ENCODE measurements at places on chromosomes 6 and 20.
A peak's percentile ranks its signal among the peaks of the same experiment; 100 is the strongest.

GRCh38 chr6:26570027-26570809 lies 26.5 kb upstream of the ABT1 start:
- no peak for DNase-seq

DNA sequence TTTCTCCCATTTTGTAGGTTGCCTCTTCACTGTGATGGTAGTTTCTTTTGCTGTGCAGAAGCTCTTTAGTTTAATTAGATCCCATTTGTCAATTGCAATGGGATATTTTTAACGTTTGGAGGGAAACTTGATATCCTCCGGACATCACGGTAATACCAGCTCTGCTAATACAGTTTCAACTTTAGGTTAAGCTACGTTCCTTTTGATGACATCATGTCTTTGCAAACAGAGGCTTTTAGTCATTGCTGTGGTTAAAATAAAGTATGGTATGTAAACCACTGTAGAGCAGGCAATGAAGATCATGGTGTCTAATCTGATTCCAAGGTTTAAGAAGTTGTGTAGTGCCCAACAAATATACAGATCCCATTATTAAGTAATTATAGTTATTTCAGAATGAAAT lies 168.0 kb upstream of the CHD6 start:
- no peak for DNase-seq

DNA sequence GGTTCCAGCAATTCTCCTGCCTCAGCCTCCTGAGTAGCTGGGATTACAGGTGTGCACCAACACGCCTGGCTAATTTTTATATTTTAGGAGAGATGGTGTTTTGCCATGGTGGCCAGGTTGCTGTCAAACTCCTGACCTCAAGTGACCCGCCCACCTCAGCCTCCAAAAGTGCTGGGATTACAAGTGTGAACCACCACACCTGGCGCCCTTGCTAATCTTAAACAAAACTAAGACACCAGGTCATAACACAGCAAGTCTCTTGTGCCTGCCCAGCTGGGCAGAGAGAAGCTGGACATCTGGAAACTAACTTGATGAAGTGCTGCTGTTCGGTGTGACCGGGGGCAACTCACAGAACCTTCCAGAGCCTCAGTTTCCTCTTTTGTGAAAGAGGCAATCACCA lies 68.0 kb downstream of the PPP1R3G start:
- no peak for DNase-seq

DNA sequence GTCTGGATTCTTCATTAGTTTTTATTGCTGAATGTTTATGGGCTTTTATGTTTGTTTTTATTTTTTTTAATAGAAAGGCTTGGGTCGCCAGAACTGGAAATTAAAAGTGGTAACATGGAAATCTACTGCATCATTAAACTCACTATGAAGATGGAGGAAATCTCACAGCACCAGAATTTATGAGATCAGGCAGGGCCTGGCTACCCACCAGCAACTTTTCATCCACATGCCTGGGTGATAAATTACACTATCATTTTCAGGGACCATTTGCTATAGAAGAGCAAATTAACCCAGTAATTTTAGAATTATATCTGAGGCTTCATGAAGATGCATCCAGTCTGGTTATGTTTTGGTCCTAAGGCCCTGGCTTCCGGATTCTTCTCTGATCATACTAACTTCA lies 57.8 kb upstream of the PLCB4 start:
- DNase-seq = no peak

- DNase-seq = no peak
These were observed 188.6 kb downstream of the BMP2 start for GRCh38 chr20:6956056-6956455.

DNA sequence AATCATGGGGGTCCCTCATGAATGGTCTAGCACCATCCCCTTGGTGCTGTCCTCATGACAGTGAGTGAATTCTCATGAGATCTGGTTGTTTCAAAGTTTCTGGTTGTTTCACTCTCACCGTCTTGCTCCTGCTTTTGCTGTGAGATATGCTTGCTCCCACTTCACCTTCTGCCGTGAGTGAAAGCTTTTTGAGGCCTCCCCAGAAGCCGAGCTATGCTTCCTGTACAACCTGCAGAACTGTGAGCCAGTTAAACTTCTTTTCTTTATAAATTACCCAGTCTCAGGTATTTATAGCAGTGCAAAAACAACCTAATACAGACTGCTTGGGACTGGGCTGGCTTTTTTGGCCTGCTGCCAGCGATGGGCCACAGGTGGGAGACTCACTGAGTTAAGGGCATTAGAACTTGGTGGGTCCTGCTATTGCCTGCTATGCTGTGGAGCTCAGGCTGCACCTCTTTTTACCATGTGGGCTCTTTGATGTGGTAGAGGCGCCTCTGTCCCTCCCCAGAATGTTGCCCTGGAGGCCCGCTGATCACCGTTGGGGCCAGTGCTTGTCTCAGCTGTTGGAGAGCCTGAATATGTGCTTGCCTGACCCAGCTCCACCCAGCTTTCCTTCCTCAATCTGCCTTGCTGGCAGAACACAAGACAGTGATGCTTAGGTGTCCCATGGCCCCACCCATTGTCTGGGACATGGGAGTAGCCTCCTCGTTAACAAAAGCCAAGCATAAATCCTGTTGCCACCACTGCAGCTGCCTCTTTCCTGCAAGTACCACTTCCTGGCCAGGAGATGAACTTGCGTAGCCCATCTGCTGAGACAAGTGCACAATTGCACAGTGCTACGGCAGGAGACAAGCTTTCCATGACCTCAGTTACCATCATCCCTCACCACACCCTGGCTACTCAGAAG lies 47.1 kb downstream of the IGF2R start:
- no peak for DNase-seq

DNA sequence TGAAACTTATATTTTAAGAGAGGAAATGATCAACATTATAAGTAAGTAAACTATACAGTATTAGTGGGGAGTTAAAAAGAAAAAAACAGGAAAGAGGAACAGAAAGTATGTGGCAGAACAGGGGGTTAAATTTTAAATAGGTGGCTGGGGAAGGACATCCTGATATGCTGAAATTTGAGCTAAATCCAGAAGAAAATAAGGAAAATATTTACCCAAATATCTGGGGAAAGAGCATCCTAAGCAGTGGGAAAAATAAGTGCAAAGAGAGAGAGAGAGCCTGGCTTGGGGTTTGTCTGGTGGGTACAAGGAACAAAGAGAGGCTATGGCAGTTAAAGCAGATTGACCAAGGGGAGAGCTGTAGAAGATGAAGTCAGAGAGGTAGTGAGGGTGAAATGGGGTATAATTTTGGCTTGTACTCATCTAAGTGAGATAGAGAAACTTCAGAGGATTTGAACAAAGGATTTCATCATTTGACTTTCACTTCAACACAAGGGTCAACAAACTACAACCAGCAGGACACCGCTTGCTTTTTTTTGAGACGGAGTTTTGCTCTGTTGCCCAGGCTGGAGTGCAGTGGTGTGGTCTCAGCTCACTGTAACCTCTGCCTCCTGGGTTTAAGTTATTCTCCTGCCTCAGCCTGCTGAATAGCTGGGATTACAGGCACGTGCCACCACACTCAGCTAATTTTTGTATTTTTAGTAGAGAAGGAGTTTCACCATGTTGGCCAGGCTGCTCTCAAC lies 328.4 kb upstream of the CNR1 start:
- DNase-seq = no peak

GRCh38 chr6:29566856-29567255 lies 7.3 kb upstream of the UBD start:
- no peak for DNase-seq

DNA sequence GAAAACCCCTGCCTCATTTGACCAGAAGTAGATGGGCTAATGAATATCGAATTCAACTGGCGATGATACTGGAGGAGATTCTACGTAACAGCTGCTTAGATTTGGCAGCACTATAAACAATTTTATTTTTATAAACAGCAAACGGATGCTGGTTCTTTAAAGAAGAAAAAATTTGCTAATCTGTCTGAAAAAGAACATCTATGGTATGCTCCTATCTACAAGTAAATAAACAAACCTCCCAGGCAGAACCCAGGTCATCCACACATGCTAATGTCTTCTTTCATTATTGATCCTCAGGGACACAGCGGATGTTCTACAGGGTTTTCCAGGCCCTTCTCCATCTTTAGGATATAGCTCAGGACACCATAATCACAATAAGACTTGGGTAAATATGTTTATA lies 291.3 kb downstream of the ALDH8A1 start:
- DNase-seq = no peak

DNA sequence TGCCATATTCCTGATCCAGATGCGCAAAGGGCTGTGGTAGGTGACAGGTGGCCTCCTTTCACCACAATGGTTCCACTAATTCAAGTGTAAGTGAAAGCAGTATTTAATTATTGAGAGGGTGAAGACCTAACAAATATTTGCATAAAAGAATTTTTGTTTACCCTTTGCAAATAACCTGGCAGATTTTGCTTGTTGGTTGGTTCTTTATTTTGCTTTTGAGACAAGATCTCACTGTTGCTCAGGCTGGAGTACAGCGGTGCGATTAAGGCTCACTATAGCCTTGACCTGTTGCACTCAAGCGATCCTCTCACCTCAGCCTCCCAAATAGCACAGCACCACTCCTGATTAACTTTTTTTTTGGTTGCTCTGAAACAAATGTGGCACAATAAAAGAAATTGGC lies 49.2 kb downstream of the PCNA start:
- DNase-seq = no peak

GRCh38 chr20:17809362-17810061 lies 109.7 kb downstream of the BANF2 start:
- no peak for DNase-seq

GRCh38 chr6:163717106-163717764 lies 302.7 kb downstream of the QKI start:
- DNase-seq = no peak

DNA sequence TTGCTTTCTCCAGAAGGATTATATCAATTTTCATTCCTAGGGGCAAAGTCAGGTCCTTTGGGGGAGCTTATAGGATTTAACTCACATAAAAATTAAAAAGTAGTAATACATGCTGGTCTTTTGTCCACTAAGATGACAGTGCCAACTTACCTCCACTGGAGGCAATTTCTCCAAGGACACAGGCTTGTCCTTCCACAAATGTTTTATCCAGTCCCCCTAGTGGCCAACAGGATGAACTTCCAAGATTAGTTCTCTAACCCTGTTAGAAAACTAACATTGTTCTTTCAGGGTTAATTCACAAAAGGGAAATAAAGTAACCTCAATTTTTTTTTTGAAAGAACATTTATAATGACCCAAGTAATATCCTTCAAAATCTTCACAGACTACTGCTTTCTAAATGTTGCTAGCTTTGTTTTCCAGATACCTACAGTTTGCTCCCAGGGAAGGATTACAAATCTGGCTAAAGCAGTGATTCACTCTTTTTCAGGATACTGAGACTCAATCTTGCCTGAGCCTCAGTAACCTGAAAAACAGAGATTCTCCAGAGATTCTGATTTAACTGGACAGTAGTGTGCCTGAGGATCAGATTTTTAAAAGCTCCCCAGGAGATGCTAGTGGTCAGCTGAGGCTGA lies 31.7 kb upstream of the UBR2 start:
- DNase-seq = peak; percentile 52

GRCh38 chr6:2355150-2355549 lies 109.7 kb upstream of the GMDS start:
- no peak for DNase-seq

GRCh38 chr20:45872626-45873025 lies 8.4 kb upstream of the ZSWIM1 start:
- no peak for DNase-seq

DNA sequence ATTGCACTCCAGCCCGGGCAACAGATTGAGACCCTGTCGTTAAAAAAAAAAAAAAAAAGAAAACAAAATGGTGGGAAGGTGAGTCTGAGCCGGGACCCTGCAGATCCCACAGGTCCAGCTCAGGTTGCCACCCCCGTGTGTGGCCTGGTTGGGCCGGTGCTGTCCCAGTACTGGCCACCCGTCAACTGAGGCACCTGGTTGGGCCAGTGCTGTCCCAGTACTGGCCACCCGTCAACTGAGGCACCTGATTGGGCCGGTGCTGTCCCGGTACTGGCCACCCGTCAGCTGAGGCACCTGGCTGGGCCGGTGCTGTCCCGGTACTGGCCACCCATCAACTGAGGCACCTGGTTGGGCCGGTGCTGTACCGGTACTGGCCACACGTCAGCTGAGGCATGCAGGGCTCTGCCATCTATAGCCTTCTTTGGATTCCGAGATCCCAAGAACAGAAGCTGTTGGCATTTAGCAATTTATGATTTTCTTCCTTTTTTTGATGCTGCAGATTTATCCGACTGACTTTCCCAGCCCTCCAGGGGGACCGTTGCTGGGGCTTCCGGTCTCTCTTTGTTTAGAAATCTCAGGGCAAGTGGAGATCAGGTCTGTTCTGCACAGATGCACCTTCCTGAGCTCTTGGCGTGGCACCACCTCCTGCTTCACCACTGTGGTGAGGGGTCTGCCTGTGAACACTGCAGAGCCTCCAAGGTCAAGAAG lies 113.8 kb downstream of the SYCP2 start:
- no peak for DNase-seq

DNA sequence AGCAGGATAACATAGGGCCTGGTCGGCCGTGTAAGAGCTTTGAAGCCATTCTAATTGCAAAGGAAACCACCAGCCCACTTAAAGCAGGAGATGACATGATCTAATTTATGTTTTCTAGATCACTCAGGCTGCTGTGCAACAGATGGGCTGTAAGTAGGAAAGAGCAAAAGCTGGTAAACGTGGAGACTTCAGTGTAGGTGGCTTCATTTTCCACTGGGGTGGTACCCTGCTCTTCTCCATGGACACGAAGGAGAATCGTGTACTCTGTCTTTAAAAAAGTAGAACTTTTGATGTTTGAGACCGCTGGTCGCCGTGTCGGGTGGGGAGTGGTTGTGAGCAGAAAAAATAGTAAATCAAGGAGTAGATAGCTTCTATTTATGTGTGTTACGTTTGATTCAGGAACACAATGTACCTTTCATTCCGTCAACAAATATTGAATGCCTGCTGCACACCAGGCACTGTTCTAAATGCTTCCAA lies 6.4 kb downstream of the CASS4 start:
- DNase-seq = peak; percentile 64

DNA sequence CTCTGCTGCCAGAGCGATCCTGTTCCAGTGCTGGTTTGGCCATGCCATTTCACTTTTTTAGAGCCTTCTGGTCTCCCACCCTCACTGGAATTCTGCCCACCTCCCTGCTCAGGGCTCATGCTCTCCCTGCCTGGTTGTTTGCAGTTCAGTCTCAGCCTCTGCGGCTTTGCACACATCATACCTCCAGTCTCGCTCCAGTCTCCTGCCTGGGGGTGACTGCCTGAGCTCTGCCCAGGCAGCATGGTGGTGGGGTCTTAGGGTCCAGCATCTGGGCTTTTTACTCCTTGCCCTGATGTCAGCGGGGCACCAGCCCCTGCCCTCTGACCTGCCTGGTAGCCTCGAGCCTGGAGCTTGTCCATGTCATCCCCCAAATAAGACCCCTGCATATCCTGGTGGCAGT lies 30.9 kb downstream of the CD83 start:
- no peak for DNase-seq

- DNase-seq = no peak
These were observed 141.7 kb downstream of the MTFR2 start for GRCh38 chr6:136108361-136108945.

All from KBM-7 (cell line).